NCI-H1092 (cell line): ENCODE measurements at places on chromosomes 1 and 21.

- no peak for DNase-seq
Measured at GRCh38 chr1:61109158-61109557, 26.8 kb downstream of the NFIA start.

DNA sequence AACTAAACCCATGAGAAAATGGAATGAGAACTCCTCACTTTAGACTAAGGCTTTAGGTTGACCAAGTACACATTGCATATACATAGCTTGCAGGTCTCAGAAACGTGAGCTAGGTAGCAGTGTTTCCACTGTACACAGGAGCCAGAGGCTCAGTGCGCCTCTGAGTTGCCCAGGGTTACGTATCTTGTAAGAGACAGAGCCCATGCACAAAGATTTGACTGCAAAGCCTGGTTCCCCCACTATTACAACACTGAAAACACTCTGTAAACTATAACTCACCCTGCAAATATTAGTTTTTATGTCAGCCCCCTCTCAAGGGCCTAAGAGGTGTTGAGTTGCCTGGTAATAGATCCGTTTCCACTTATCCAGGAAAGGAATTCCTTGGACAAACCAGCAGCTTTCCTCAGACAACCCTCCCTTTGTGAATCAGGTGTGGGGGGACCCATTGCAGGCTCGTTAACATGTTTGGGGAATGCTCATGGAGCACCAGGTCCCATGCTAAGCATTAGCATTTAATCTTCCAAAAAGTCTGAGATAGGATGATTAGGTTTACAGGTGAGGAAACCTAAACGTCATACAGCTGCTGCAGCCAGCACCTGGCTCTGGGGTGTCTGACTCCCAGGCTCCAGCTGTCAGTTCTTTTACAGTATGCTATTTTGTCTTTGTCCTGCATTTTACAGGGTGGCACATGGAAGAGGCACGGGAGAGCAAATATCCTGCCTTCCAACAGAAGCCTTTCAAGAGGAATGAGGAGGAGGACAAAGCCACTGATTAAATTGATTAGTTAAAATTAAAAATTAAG lies 25.7 kb downstream of the TENT5C start:
- DNase-seq = no peak

- DNase-seq = no peak
Measured at GRCh38 chr1:169414952-169415351, 12.3 kb downstream of the CCDC181 start.

- no peak for DNase-seq
Measured at GRCh38 chr1:229557200-229557850, 1.2 kb downstream of the ABCB10 start.

DNA sequence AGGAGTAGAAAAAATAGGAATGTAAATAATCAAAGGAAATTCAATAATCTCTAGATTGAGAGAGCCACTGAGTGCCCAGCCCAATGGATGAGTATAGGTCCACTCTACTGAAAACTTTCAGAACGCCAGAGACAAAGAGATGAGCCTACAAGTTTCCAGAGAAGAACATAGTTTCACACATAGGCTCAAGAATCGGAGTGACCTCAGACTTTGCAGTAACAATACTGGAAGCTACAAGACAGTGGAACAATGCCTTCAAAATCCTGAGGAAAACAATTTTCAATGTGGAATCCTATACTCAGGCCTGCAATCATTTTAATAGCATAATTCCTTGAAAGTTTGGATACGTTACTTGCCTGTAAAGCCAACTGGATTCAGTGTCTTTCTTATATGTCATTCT lies 11.0 kb downstream of the GJA4 start:
- DNase-seq = no peak

- DNase-seq = peak; percentile 33
Measured at GRCh38 chr1:86758570-86758969, 54.2 kb downstream of the SH3GLB1 start.

DNA sequence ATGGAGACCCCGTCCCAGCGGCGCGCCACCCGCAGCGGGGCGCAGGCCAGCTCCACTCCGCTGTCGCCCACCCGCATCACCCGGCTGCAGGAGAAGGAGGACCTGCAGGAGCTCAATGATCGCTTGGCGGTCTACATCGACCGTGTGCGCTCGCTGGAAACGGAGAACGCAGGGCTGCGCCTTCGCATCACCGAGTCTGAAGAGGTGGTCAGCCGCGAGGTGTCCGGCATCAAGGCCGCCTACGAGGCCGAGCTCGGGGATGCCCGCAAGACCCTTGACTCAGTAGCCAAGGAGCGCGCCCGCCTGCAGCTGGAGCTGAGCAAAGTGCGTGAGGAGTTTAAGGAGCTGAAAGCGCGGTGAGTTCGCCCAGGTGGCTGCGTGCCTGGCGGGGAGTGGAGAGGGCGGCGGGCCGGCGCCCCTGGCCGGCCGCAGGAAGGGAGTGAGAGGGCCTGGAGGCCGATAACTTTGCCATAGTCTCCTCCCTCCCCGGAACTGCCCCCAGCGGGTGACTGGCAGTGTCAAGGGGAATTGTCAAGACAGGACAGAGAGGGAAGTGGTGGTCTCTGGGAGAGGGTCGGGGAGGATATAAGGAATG lies 505 bp downstream of the LMNA start:
- DNase-seq = no peak

DNA sequence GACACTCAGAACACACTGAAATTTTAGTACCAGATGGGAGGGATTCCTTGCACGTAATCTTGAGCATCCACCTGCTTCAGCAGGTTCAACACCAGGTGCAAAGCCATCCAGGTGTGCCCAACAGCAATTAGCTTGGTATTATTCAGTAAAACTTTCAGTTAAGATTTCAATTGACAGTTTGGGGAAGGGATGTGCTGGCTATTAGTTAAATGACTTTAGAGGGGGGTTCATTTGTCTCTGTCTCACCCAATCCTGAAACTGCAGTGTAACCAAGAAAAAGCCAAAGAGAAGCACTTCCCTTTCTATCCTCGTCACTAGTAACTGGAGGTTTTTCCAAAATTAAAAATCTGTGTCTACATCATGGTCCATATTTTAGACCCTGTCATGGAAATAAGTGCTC lies 90.9 kb downstream of the PIK3R3 start:
- no peak for DNase-seq

DNA sequence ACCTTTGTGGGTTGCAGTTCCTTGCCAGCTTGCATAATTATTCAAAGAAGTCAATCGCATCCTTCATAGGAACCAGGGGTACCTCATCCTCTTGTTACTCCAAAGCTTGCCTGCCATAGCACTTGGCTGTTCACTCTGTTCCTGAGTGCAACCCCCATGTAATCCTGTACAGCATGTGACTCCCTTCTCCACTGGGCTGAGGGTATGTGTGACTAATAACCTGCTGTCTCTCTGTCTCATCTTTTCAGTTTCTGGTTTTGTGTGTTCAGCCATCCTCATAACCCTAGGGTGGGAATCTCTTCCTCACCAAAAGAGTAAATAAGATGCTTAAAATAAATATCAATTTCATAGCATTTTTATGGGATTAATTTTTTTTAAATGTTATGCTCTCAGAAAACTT lies 351.9 kb downstream of the S1PR1 start:
- DNase-seq = no peak

DNA sequence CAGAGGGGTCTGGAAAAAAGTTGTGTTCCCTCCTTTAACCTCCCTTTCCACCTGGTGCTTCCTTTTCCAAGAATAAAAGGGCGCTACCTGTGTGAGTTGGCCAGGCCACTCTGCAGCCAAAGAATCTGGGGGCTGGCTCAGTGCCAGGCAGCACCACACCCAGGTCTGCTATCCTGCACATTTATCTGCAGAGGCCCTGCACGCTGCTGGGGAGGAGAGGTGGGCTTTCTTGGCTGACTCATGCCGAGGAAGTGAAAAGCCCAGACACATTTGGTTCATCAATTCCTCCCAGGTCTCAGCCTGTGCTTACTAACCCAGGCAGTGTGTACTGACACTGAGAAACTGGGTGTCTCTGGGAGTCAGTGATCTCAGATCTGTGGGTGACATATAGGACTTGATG lies 79.8 kb upstream of the F3 start:
- no peak for DNase-seq

DNA sequence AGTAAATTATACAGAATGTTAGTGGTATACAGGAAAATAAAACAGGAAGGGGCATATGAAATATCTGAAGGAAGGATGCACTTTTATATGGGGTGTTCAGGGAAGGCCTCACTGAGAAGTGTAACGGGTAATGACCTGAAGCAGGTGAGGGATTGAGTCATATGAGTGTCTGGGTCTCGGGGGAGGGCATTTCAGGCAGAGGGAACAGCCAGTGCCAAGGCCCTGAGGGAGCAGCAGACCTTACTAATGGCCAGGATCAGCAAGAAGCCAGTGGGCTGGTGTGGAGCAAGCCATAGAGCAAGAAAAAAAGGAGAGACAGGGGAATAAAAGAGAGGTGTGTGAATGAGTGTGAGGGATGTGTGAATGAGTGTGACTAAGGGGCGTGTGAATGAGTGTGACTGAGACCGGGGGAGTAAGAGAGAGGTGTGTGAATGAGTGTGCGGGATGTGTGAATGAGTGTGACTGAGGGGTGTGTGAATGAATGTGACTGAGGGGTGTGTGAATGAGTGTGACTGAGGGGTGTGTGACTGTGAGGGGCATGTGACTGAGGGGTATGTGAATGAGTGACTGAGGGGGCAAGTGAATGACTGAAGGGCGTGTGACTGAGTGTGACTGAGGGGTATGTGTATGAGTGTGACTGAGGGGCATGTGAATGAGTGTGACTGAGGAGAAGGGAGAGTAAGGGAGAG lies 107.2 kb downstream of the GLIS1 start:
- no peak for DNase-seq

- DNase-seq = no peak
Measured at GRCh38 chr1:115218699-115219098, 119.3 kb downstream of the NGF start.

DNA sequence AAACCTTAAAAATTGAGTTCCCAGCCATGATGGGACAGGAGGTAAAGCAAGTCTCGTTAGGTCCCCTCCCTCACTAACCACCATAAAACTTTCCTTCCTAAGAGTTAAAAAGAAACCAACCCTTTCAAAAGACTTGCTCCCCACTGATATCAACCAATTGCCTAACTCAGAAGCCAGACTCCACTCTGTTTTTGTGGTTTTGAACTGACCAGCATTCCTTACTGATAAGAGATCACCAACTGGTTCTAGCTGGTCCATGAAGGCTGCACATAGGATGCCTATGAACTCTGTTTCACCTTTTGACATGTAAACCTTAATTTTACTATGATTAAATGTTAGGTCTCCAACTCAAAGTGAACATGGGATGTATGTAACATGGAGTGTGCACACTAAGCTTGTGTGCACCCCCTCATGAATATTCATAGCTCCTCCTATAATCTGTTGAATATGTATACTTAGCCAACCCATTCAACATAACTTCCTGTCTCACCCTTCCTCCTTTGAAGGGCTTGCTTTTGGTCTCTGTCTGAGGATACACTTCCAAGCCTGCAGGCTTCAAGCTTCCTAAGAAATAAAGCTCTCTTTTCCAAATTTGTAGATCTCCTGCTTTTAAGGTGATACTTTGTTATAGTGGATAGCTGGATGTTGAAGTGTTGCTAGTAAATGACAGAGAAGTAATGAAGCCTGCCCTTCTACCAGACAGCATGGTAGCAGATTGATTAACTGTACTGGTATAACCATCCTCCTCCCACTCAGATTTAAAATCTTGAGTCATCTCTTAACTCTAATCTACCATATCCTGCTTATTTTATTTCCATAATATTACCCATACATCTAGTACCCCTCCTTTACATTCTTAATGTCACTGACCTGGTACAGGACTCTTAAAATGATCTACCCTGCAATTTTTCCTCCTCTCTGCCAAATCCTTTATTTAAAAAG lies 95.6 kb downstream of the ZNF644 start:
- DNase-seq = no peak

DNA sequence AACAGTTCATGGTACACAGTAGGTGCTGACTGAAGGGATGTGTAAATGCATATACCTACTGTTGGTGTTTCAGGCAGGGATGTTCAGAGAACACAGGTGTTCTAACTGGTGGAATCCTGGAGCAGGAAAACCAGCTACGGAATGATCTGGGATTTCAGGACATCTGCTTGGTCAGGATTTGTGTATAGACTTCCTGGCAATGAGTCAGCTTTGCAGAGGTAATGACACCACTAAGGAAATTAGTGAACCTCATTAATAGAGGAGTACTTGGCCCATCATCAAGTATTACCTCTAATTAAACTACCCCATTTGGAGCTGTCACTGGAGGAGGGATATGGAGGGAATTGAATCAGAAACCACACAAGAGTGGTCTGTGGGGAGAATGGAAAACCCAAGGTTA lies 7.3 kb downstream of the MRPL37 start:
- DNase-seq = no peak

- no peak for DNase-seq
Measured at GRCh38 chr1:175272361-175272760, 79.8 kb upstream of the KIAA0040 start.

DNA sequence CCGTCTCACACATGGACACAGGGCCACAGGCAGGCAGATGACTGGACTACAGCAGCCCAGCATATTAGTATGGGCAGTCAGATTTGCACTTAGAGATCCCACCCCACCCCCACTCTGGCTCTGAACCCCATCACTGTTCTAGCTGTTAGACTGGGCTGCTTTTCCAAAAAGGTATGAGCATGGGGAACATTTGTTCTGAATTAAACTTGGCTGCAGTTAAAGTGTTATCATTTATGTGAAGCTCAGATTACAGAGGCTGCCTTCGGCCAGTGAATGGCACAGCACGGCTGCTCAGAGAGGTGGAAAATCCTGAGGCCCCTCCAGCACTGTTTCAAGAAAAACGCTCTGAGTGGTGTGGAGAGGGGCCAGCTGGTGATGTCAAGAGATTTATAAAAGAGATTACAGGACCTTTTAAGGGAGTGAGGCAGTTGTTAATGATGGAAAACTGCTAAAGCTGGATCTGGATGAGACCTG lies 6.9 kb upstream of the NOS1AP start:
- DNase-seq = peak; percentile 62

GRCh38 chr1:5595531-5596170 lies 396.6 kb downstream of the NPHP4 start:
- DNase-seq = no peak

GRCh38 chr21:41600556-41600955 lies 92.6 kb upstream of the TMPRSS2 start:
- DNase-seq = no peak

- no peak for DNase-seq
Measured at GRCh38 chr1:31523012-31523411, 53.3 kb upstream of the TINAGL1 start.

- no peak for DNase-seq
Measured at GRCh38 chr1:44676484-44677200, 2.1 kb downstream of the ARMH1 start.

GRCh38 chr1:94110021-94110761 lies 10.8 kb downstream of the ABCA4 start:
- DNase-seq = no peak

DNA sequence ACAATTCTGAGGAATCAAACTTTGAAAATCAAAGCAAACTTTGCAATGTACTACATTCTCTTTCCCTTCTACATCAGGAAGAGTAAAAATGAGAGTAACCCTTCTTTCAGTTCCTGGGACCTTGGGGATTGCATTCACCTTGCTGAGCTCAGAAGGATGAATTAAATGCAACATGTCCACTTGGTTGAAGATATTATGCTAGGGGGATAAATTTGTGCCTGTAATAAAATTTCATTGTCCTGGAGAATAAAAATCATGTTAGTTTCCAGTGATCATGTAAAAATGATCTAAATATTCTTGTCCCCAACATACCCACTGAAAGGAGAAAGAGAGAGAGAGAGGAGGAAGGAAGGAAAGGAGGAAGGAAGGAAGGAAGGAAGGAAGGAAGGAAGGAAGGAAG lies 587.1 kb upstream of the NEGR1 start:
- no peak for DNase-seq

GRCh38 chr21:17406202-17406601 lies 106.6 kb upstream of the CXADR start:
- DNase-seq = no peak

- DNase-seq = no peak
Measured at GRCh38 chr1:76530953-76531352, 336.3 kb upstream of the ST6GALNAC5 start.

GRCh38 chr1:109282497-109282951 lies 421 bp downstream of the PSRC1 start:
- DNase-seq = no peak
